CD14-positive monocyte (primary cell): ENCODE measurements at places on chromosomes 7 and 10.

- no peak for DNase-seq
These were observed 151.2 kb downstream of the MPP7 start for GRCh38 chr10:28151636-28152035.

DNA sequence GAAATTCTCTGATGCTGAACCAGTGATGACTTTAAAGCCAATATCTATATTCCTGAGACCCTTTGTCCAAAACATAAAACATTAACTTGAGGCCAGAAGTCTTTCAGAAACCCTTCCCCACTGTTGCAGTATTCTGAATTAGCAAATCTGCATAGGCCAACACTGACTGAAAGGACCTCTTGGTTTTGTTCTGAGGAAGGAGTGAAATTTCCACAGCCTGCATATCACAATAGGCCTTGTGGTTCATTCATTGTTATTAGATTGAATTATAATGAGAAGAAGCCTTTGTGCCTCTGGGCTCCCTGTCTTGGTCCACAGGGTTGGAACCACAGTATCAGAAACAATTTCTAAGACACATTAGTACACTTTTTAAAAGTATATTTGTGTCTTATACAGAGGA is 90.3 kb downstream of the CCNY start:
- DNase-seq: no peak

DNA sequence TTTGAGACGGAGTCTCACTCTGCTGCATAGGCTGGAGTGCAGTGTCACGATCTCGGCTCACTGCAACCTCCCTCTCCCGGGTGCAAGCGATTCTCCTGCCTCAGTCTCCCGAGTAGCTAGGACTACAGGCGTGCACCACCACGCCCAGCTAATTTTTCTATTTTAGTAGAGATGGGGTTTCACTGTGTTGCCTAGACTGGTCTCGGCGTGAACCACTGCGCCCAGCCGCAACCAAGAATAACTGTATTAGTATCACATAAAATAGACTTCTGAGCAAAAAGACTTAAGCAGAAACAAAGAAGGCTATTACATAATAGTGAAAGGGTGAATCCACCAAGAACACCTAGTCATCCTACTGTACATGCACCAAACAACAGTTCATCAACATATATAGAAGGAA is 67.6 kb upstream of the TFEC start:
- no peak for DNase-seq

DNA sequence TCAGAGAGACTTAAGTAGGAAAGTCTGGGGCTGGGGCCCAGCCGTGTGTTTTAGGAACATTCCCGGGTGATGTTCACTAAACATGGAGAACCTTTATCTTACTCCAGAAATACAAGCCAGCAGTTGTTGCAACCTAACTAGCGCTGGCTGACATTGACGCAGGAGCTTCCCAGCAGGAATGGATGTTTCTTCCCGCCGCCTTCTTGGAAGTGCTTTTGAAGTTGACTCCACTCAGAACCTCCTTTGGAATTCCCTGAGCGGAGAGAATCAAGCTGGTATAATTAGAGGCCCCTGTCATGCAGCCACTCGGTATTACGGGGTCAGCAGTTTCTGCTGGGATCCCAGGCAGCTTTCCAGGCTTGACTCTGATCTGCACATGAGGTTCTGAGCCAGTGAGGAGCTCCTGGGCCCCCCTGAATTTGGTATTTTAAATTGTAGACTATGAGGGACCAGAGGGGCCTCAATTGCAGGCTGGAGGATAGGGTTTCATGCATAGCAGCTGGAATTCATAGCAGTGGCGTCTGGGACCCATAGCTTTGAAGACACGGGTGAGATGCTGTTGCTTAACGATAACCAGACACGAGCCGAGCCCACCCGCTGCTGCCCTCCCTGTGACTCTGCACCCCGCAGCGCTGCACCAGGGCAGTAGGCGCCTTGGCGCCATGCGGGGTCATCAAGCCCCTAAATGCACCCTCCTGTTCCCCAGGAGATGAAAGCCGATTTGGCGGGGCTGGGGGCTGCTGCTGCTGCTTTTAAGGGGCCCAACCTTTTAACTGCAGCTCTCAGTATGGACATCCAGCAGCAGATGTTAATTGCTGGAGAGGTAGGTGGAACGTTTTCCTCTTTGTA is 61.8 kb downstream of the EEPD1 start:
- no peak for DNase-seq
